ENCODE measurements at places on chromosomes 3 and 15. TPM values are rescaled to one million over a fixed set of nuclear protein-coding genes. Genes with fewer than 3 reads are reported as not detected.

The SLC51A gene
- not detected for total RNA-seq

The MUC20 gene
- not detected for total RNA-seq

The ITPKA gene
- 9.2 TPM for total RNA-seq

The CCDC80 gene
- 29.1 TPM for total RNA-seq

The PLA2G4E gene
- total RNA-seq, result not detected

The ADAMTS9 gene
- 3.1 TPM for total RNA-seq

The ADAMTS17 gene
- 1.6 TPM for total RNA-seq

The ANKRD63 gene
- not detected for total RNA-seq

DNA sequence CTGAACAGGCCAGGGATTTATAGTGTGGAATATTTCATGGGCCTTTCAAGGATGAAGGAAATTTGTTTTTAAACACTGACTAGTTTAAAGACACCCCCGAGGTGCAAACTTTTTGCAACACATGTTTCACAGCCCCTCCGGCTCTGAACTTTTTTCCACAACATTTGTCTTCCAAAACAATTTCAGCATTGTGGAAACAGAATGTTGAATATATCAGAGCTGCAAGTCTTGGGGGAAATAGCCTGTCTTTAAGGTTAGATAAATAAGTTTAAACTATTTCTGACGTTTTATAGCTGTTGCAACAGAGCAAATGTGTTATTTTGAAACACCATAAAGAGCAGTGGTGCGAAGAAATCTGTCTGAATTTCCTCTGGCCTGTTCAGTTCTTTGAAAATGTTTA is 229.2 kb upstream of the GOLGA6L4 start:
- DNase-seq, result no peak

DNA sequence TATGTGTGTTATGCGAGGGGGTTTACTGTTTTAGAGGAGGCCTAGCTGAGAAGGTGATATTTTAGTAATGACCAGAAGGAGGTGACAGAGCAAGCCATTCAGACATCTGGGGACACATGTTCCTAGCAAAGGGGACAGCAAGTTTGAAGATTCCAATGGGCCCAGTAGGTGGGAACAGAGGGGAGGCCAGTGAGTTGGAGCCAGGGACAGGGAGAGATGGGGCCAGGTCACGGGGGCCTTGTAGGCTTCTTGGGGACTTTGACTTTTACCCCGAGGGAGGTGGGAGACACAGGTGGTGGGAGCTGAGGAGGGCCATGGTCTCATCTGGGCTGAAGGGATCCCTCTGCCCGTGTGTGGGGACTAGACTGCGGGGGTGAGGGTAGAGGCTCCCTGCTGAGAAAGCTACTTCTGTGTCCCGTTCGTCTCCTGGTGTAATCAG is 72.5 kb downstream of the MGLL start:
- peak; percentile 23 for DNase-seq

DNA sequence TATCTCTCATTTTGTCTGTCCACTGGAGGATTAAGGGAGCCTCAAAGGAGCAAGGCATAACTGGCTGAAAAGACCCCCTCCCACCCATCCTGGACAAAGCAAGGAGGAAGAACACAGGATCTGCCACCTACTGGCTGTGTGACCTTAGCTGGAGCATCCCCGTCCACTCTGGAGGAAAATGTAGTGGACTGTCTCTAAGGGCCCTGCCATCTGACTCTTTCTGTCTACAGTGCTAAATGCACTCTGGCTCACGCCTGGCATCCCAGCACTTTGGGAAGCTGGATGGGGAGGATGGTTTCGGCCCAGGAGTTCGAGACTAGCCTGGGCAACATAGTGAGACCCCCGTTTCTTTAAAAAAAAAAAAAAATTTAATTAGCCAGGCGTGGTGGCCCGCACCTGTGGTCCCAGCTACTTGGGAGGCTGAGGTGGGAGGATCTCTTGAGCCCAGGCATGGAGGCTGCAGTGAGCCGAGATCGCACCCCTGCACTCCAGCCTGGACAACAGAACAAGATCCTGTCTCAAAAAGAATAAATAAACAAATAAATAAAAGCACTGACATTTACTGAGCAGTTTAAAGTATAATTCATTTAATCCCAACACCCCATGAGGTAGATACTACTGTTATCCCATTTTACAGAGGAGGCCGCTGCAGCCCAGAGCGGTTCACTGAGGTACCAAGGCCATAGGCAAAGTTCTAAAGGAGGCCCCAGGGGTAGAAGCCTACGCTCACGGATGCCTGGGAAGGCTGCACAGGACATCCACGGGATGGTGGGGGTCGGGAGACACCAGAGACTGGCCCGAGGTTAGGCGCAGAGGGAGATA is 1.1 kb downstream of the TBC1D2B start:
- DNase-seq, result no peak

DNA sequence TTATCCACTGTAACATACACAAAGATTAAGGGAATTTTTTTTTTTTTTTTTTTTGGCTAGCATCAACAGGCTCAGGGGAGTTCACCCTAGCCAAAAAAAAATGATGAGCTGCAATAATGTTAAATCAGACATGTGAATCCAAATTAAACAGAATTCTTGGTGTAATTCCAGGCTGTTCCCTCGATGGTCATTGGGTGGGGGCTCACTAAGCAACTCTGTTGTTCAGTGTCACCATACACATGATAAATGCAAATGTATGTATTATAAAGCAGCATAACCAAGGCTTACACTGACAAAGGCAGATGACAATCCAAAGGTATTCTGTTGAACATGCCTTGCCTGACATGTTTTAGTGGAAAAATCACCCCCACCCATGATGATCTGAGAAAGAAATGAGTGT is 29.0 kb downstream of the IL1RAP start:
- DNase-seq, result no peak

- DNase-seq, result no peak
Observed at GRCh38 chr15:84648539-84648938, 5.5 kb downstream of the WDR73 start.

- DNase-seq, result no peak
Observed at GRCh38 chr3:194517333-194517732, 30.5 kb upstream of the ATP13A3 start.

GRCh38 chr3:12959838-12960378 is 113.3 kb downstream of the IQSEC1 start:
- DNase-seq, result no peak

- no peak for DNase-seq
Observed at GRCh38 chr3:42658771-42659390, 5.4 kb downstream of the ZBTB47 start.

- DNase-seq, result peak; percentile 6
Observed at GRCh38 chr3:101133652-101134051, 140.4 kb upstream of the ABI3BP start.

GRCh38 chr3:25000971-25001591 is 427.0 kb upstream of the RARB start:
- no peak for DNase-seq

Measured in RPMI7951 (cell line).